Fibroblast of villous mesenchyme (primary cell): ENCODE measurements at places on chromosomes 13 and 19. TPM values are rescaled to one million over a fixed set of nuclear protein-coding genes. Genes with fewer than 3 reads are reported as not detected.

DNASE2 gene
- total RNA-seq: 14.7 and 18.7 TPM in 2 replicates

NCR1 gene
- not detected in 2 replicates for total RNA-seq

TSKS gene
- total RNA-seq: 0.43 TPM in 1 of 2 replicates, not detected in the other

LGALS4 gene
- 0.43 TPM in 1 of 2 replicates, not detected in the other for total RNA-seq

TINCR gene
- total RNA-seq: not detected in 2 replicates

LGALS7B gene
- not detected in 2 replicates for total RNA-seq

SLC10A2 gene
- total RNA-seq: not detected in 2 replicates

PGLYRP2 gene
- total RNA-seq: not detected in 2 replicates

LRG1 gene
- not detected in 2 replicates for total RNA-seq

POLR2E gene
- 69.5 and 71.2 TPM in 2 replicates for total RNA-seq

TPTE2 gene
- total RNA-seq: under 0.01 TPM in 1 of 2 replicates, not detected in the other

DNA sequence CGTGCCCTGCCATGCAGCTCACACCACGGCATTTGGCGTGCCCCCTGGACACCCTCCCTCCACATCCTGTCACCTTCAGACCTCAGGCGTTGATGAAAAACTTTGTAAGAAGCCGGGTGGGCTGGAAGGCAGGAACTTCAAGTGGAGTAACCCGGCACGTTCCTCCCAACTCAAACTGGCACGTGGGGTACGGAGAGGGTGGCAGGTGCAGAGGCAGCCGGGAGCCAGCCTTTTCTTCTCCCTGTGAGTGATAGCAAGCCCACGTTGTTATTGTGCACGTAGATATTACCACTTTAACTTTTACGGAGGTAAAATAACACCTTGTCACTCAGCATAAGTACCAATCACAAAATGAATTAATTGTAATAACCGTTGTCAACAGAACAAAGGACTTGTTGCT lies 198.0 kb downstream of the ZNF536 start:
- DNase-seq: no peak

- no peak for DNase-seq
Observed at GRCh38 chr19:38707512-38708114, 36.7 kb downstream of the CAPN12 start.

- DNase-seq: no peak
Observed at GRCh38 chr19:19039901-19040300, 6.5 kb downstream of the ARMC6 start.

DNA sequence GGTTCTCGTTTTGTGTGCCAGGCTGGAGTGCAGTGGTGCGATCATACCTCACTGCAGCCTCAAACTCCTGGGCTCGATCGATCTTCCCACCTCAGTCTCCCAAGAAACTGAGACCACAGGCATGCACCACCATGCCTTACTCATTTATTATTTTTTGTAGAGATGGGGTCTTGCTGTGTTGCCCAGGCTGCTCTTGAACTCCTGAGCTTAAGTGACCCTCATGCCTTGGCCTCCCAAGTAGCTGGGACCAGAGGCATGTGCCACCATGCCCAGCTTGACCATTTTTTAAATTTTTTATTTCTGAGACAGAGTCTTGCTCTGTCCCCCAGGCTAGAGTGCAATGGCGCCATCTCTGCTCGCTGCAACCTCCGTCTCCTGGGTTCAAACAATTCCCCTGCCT lies 10.2 kb upstream of the GNA11 start:
- no peak for DNase-seq

- DNase-seq: no peak
Observed at GRCh38 chr19:14015524-14016035, 9.5 kb upstream of the RFX1 start.

DNA sequence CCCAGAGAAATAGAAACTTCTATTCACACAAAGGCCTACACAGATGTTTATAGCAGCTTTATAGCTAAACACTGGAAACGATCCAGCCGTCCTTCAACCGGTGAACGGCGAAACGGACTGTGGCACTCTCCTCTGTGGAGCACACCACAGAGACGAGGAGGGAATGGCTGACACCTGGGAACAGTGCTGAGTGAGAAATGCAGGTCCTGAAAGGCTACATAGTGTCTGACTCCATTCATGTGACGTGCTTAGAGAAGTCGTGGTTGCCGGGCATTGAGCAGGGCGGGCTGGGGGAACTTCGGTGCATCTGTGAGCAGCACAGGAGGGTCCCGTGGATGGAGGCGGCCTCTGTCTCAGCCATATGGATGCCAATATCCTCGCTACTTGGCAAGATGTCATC lies 3.1 kb upstream of the GRK1 start:
- no peak for DNase-seq

GRCh38 chr19:5078182-5078581 lies 109.3 kb downstream of the KDM4B start:
- no peak for DNase-seq

- DNase-seq: no peak
Observed at GRCh38 chr13:99897076-99897440, 74.5 kb downstream of the ZIC5 start.

DNA sequence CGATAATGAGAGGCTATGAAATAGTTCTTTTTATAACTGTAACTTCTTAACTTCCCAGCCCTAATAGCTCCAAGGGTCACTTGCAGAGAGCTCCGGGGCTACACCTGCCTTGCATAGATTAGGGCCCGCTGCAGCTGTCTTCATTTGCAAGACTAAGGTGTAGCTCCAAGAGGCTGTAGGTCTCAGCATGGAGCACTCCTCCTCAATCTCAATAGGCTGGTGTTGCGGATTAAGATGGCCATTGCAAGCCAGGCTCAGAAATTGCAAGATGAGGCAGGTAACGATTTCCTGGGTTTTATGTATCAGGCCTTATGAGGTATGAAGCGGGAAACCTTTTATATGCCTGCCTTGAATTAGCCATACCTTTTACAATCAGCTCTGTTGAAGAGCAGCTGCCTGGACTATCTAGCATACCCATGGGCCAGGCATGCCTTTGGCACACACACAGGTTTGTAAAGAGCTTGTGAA lies 185.7 kb downstream of the TM9SF2 start:
- no peak for DNase-seq
